ENCODE measurements at places on chromosomes 11 and 22.

- no peak for DNase-seq
Measured at GRCh38 chr22:39655004-39655579, 84.5 kb downstream of the CACNA1I start.

DNA sequence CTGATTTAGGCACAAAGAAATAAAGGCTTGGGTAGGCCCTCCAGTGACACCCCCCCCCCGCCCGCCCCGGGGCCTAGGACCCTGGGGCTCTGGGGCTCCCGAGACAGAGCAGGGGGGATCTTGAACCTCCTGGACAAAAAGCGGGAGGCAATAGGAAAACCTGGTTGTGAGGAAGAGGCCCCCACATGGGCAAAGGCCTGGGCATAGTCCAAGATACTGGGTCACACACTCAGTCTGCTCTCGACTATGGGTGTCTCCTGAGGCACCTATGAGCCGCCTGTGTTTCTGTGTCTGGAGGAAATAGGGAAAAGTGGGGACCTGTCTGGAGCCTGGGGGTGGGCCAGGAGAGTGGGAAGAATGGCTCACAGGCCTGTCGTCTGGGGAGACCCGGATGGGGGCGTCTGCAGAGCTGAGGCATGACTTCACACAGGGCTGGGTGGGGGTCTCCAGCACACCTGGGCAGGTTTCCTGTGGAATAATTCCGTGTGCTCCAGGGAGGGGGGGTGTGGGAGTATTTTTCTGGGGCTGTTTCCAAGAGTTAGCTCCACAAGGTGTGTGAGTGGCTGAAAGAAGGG lies 2.4 kb upstream of the MN1 start:
- no peak for DNase-seq

DNA sequence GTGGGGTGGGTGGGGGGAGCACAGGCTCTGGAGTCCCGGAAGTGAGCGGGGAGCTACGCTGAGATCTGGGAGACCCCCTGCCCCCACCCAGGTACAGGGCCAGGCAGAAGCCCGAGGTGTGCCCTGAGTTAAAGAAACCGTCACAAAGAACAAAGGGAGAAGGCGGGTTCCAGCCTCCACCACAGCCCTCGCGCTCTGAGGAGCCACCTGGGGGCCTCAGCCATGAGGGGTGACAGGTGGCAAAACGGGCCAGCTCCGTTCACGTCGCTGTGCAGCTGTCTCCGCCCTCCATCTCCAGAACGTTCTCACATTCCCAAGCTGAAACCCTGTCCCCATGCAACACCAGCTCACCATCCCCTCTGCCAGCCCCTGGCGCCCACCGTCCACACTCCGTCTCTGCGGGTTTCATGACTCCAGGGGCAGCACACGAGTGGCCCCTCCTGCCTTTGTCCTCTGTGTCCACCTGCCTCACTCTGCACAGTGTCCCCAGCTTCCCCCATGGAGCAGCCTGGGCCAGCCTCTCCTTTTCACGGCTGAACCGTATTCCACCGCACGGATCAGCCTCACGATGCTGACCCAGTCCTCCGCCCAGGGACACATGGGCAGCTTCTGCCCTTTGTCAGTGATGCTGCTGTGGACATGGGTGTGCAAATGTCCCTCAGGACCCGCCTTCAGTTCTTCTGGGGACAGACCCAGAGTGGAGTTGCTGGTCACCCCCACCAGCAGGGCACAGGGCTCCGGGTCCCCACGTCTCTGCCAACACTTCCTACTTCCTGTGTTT lies 1.7 kb upstream of the MUC5B start:
- DNase-seq = no peak

- no peak for DNase-seq
Measured at GRCh38 chr22:24945430-24945829, 1.1 kb downstream of the LHFPL7 start.

- DNase-seq = no peak
Measured at GRCh38 chr11:65032216-65032615, 5.0 kb downstream of the SNX15 start.

- DNase-seq = no peak
Measured at GRCh38 chr11:83456075-83456474, 169.9 kb upstream of the CCDC90B start.

DNA sequence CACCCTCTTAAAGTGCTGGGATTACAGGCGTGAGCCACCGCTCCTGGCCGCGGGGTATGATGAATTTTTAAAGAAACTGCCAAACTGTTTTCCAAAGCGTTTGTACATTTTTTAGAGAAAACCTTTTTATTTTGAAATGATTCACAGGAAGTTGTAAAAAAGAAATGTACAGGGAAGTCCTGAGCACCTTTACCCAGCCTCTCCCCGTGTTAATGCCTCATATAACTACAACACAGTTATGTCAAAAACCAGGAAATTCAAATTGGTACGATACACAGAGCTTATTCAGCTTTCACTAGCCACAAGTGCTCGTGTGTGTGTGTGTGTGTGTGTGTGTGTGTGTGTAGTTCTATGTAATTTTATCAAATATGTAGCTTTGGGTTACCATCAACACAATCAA lies 7.0 kb upstream of the FAM118A start:
- no peak for DNase-seq

DNA sequence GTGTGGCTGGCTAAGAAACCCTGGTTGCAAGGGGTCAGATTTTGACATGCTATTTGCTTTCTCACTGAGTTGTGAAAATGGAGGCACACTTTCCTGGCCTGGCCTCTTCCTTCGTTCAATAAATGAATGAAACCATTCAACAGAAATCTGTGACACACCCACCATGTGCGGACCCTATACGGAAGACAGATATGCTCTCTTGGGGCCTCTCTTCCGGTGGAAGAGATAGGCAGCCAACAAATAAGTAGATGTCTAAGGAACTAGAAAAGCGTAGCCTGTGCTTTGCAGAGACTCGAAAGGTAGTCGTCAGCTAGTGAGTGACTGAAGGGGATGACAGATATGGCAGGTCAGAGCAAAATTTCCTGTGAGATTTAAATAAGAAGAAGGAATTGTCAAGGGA lies 5.3 kb downstream of the KCNQ1OT1 start:
- DNase-seq = no peak

- no peak for DNase-seq
Measured at GRCh38 chr11:90698238-90698637, 475.4 kb upstream of the CHORDC1 start.

- no peak for DNase-seq
Measured at GRCh38 chr11:74443071-74443864, 24.1 kb downstream of the KCNE3 start.

DNA sequence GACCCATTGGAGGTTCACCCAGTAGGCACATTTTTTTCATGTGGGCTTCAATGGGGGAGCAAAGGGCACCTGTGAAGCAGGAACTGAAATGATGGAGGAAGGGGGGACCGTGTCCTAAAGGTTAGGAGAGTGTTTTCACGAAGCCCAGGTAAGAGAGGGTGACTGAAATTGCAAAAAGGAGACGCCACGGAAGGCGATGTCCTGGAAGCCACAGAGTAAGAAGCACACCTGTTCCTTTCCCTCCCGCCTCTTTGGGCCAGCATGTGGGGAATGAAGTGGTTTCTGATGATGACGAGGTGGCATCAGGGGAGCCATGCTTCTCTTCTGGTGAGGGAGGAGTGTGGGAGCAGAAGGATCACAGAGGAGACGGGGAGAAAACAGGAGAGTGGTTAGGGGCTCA lies 37.0 kb upstream of the MICAL2 start:
- no peak for DNase-seq

DNA sequence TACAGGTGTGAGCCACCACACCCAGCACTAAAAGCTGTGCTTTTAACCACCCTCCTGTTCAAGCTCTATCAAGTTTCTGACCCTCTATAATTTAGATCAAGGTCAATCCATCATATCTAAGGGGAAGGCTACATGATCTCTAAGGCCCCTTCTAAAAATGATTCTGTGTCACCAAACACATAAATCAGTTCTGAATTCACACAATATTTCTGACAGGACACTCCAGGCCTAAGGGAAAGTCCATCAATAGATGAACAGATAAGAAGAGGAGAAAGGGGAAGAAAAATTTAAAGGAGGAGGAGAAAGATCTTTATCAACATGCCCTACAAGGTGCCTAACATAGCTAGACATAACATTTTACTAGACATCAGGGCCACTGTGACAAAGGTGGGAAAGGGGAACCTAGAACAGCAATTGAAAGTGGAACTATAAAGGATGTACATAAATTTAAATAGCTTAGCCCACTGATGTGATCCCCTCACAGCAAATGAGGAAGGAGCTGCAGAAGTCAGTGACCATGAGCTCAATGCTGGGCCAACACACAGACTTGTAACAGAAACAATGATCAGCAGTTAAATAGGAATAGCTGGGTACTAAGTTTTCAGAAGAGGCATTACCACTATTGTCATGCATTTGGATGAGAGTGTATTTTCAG lies 4.7 kb downstream of the PRCP start:
- DNase-seq = no peak

- no peak for DNase-seq
Measured at GRCh38 chr11:10274726-10275125, 19.3 kb downstream of the SBF2 start.

DNA sequence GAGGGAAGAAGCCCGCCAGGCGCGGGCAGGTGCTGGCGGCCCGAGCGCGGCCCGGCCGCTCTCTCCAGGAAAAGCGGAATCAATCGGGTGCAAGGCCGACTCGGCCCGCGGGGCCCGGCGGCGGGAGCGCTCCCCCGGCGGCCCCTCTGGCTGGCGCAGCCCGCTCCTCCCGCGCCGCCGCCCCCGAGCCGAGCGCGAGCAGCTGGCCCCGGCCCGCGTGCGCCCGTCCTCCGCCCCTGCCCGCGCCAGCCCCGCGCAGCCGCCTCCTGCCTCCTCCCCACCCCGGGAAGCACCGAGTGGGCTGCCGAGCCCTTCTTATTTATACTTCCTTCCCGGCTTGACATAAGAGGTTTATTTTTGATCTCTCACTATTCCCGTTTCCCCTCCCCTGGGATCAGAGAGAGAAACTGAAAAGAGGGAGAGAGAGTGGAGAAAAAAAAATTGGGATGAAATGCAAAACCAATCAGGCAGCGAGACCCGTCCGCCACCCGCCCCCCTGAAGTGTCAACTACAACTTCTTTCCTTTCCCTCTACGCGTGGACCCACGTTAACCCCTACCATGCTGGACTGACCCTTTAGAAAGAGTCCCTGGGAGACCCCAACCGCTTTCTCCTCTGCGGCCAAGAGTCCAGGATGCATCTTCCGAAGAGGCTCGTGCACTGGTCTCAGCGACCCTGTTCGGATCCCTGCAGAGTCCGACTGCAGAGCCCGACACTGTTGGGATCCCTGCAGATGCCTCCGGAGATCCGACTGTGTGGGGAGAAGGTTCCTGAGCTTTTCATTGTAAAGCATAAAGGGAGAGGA lies at the start of gene ADAMTS8:
TSS of gene ADAMTS8 (minus strand) at position 294 of the 804 bp plus-strand sequence. CDS start 323 bp downstream, outside the sequence.
- DNase-seq = no peak

- DNase-seq = peak; percentile 51
Measured at GRCh38 chr11:46238078-46238966, 39.1 kb upstream of the CREB3L1 start.

- no peak for DNase-seq
Measured at GRCh38 chr11:116641561-116642045, 131.2 kb downstream of the BUD13 start.

GRCh38 chr22:31609716-31610115 lies 52.3 kb downstream of the PISD start:
- DNase-seq = no peak

DNA sequence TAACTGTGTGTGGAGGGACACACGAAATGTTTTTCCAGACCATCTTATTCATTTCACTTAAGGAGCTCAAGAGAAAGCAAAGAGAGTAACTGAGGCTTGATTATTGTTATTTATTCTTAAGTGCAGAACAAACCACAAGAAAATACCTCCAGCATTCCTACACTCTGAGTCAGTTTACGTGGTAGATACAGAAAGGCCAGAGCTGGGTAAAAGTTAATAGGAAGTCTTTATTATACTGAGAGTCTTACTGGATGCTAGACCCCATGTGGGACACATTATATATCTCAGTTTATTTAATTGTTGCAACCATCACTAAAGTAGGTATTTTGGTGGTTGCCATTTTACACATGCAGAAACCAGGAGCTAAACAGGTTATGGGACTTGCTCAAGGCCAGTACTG lies 261.4 kb upstream of the POU2AF2 start:
- no peak for DNase-seq

- DNase-seq = no peak
Measured at GRCh38 chr11:107856981-107857517, 1.5 kb downstream of the SLC35F2 start.

DNA sequence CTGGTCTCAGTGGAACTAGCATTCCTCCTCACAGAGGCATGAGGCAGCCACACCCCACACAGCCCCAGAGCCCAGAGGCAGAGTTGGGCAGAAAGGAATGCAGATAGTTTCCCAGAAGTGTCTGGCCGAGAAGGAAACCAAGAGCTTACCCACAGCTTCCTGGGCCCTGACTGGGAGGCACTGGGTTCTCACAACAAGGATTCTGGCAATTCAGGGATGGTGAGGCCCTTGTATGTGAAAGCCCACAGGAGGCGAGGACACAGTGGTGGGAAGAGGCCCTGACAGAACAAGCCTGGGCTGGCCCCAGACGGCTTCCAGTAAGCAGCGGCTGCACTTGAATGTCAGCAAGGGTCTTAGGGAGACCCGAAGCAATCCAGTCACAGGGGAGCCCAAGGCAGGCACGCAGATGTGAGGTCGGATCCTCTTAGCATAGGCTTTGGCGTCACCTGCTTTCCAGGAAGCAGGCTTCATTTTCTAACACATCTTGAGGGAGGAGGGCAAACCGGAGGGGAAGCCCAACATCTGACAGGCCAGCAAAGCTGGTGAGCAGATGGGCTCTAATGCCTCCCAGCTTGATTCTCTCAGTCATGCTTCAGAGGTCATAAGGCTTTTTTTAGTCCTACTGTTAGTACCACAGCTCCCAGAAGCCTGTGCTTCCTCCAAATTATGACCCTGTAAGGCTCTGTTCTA lies 78.3 kb upstream of the AKIP1 start:
- DNase-seq = no peak

DNA sequence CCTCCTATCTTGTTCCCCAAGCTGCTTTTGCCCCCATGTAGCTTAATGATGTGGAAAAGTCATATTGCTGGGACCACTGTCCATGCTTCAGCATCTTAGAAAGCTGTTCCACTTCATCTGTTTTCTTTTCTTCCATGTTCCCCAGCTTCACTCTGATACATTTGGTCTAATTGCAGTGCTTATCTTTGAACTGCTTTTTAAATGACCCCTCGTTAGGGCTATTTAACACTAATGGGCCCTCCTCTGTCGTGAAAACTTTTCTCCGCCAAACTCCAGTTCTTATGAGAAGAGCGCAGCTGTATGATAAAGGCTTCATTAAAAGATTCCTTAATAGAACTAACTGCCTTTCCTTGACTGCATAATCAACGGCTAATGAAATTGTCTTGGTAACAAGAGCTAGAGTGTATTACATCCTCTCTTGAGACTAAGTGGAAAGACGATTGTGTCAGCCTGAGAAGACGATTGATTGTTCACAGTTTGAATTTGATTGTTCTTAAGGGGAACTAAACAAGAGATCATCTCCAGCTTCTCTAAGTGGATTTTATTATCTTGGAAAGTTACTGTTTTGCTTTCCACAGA lies 165.0 kb upstream of the MTNR1B start:
- no peak for DNase-seq

- no peak for DNase-seq
Measured at GRCh38 chr11:15585602-15586331, 471.0 kb downstream of the INSC start.

- no peak for DNase-seq
Measured at GRCh38 chr22:17576470-17576869, 13.2 kb downstream of the SLC25A18 start.

GRCh38 chr22:35615156-35615555 lies 2.0 kb downstream of the MB start:
- no peak for DNase-seq

- DNase-seq = no peak
Measured at GRCh38 chr22:45544588-45545170, 42.0 kb downstream of the FBLN1 start.

GRCh38 chr22:17303840-17304779 lies 65.2 kb upstream of the CECR2 start:
- no peak for DNase-seq

GRCh38 chr22:21690401-21690801 lies 24.6 kb downstream of the PPIL2 start:
- DNase-seq = no peak
